Stimulated activated CD4-positive, alpha-beta T cell treated with anti-CD3 and anti-CD28 coated beads, Interleukin-4, amount 100 ng/mL, for 1 hour (primary cell): ENCODE measurements at places on chromosomes 6 and 20.

- DNase-seq: no peak
Measured at GRCh38 chr20:58494923-58495622, 20.1 kb downstream of the APCDD1L start.

GRCh38 chr6:165799391-165800153, 136.5 kb upstream of the PDE10A start:
- DNase-seq: no peak

DNA sequence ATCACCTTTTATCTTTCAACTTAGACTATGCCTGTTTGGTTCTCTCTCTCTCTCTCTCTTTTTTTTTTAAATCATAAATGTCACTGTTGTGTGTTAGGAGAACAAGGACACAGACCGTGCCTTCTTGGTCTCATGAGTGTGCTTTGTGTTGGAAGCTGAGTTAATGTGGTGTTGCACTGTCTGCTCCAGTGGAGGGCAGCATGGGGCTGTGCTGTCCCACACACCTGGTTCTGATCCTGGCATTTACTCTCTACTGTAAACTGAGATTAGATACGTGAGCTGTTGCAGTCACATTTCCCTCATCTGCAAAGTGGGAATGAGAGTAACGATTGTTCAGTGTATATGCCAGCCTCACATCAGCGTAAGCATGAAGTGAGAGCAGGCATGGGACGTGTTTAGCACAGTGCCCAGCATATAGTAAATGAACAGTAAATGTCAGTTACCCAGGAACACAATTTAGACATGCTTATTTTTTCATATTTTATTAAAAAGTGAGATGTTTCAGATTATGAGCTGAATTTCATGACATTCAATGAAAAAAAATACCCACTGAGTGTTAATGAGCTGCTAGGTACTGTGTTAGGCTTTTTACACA, 161.1 kb downstream of the FARS2 start:
- DNase-seq: peak; percentile 5

DNA sequence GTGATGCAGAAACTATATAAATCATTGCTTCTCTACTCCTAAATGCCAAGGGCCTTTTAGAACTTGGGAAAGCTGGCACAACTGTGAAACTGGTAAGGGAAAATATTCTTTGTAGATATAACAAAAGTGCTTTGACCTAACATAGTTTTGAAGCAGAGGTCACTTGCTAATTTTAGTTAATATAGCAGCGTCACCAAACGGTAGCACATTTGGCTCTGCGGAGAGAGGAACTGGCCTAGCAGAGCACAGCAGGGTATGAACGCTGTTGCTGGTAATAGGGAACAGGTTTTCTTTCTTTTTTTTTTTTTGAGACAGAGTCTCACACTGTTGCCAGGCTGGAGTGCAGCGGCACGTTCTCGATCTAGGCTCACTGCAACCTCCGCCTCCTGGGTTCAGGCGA, 67.4 kb downstream of the ECT2L start:
- DNase-seq: no peak
